ENCODE measurements at places on chromosomes 12 and 14.

DNA sequence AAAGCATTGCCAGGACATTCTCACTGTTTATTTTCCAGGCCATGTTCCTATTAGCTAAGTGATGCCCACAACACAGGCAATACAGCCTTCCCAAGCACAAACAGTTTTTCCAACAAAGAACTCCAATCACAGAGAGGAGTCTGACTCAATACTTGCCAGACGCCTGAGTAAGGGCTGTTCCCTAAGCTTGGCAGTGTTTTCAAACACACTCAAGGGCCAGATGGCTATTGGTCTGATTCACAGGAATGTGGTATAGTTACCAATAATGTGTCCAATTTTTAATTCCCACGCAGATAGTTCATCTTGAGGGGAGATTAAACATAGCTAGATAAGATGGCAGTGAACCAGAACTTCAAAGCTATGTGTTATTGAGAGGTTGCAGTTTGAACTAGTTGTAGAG is 381.0 kb downstream of the SNAPC1 start:
- DNase-seq: no peak

DNA sequence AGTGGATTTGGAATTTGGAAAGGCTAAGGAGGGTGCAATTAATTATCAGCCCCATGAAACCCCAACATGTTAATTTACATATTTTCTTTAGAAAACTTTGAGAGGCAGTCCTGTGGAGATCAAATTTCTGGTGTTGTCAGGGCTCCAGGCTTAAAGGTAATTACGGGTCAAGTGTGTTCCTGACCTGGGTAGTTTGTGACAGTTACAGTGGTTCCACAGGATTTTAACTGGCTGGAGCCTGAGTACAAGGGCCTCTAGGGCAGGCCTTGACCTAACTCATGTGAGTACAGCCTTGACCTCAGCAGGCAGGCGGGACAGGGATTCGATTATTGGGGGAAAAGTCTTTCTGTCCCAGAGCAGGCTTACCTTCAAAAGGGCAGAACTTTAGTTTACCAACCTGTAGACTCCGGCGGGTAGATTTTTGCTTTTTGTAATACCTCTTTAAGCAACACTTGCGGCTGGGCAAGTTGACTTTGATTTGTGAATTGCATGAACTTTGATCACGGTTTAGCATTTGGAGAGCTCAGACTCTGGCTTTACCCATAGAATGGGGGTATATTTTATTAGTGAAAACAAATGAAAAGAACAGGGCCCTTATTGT is 8.4 kb upstream of the PPTC7 start:
- no peak for DNase-seq

DNA sequence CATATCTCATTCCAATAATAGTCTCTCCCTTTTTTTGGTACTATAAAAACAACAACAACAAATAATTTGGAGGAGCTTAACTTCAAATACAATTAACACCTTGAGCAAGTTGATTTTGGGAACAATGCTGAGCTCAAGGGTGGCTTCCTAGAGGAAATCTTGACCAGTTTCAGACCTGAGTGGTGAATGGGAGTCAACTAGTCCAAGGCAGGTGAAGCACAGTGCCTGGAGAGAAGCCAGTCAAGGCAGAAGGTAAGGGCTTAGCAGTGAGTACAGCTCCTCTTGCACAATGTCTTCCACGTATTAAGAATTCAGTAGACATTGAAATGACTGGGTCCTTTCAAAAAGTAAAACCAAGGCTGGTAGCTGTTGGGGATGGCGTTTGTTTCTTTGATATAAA is 444.8 kb downstream of the ATP23 start:
- DNase-seq: no peak

DNA sequence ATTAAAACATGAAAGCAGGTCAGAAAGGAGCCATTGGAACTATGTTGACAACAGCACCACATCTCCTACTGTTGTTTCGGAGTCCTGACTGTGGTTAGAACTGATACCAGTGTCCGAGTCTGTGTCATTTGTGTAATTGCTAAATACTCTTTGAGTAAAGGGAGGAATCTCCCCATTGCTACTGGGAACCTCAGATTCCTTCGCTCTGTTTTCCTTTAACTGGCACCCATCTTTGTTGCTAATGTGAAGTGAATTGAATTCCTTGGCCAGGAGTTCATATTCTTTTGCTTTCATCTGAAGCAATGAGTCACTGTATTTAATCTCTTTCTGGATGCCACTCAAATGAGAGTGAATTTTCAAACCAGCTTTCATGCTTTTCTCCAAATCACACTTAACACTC is 31.5 kb downstream of the RASSF9 start:
- no peak for DNase-seq

GRCh38 chr14:67268426-67269150 is 27.4 kb downstream of the PALS1 start:
- DNase-seq: no peak

DNA sequence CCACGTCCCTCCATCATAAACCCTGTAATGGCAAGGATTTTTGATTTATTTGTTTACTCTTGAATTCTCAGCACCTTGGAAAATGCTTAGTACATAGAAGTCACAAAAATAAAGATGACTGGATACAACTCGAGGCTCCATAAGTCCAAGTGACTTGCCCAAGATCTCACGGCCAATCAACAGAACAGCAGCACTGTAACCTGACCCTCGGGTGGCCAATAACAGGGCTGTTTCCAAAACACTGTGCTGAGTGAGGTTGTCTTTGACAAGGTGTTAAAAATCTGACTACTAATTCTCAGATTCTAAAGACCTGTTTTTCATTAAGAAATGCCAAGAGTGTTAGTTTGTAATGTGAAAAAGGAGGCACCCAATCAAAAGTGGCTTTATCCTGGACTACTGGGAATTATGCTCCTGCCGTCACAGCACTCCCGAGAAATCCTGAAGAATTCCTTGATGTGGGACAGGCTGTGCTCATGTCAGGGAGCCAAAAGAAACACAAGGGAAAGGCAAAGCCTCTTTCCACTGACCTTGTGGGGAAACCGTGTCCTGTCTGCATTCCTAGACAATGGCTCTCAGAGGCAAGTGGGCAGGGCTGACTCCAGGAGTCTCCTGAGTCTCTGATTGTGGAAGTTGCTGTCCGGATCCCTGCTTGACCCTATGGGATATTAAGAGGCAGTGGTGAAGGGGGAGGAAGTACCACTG is 204.7 kb upstream of the PELI2 start:
- no peak for DNase-seq

DNA sequence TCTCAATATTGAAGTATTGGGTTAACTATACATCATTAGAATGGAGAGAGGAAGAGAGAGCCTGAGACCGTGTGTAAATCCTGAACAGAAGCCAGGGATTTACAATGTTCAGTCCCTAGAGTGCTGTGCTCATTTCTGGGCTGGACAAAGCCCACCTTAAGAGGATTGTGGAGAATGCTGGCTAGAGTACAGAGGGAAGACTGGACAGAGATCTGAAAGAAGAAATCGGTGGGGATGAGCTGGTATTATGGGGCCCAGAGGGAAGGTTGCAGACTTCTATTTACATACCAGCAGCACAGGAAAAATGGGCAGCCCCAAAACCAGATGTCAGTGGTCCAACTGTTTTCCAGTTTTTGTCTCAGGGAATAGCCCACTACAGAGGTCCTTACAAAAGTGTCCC is 42.3 kb downstream of the RTN1 start:
- no peak for DNase-seq

- DNase-seq: no peak
Measured at GRCh38 chr14:95088665-95089064, 68.7 kb downstream of the DICER1 start.

DNA sequence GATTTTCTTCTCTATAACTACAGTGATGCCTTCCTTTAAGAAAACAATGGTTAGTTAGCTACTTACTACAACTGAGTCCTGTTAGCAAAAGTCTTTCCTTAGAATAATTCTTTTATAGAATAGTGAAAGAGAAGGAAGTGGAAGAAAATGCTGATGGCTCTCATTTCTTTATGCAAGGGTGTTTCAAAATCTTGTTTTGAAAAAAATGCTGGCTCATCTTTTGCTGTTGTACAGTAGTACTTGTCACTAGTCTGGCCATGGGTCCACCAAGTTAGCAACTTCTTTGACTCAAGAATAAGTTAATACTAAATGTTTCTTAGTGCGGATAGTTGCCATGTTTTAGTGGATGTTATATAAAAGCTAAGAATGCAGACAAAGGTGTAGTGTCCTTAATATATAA is 225.4 kb downstream of the PTPRO start:
- DNase-seq: no peak
